ENCODE measurements at places on chromosomes 2 and 18.

DNA sequence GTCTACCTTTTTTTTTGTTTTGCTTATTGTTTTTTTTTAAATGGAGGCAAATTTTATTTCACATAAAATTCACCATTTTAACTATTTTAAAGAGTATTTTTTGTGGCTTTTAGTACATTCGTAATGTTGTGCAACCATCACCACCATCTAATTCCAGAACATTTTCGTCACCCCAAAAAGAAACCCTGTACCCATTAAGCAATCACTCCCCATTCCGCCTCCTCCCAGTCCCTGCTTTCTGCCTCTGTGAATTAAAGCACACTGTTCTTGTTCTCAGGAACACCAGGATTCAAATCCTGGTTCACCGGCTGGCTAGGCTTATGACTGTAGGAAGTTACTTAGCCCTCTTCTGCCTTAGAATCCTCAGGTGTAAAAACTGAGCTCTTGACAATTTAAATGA, 36.9 kb upstream of the EPAS1 start:
- no peak for DNase-seq

DNA sequence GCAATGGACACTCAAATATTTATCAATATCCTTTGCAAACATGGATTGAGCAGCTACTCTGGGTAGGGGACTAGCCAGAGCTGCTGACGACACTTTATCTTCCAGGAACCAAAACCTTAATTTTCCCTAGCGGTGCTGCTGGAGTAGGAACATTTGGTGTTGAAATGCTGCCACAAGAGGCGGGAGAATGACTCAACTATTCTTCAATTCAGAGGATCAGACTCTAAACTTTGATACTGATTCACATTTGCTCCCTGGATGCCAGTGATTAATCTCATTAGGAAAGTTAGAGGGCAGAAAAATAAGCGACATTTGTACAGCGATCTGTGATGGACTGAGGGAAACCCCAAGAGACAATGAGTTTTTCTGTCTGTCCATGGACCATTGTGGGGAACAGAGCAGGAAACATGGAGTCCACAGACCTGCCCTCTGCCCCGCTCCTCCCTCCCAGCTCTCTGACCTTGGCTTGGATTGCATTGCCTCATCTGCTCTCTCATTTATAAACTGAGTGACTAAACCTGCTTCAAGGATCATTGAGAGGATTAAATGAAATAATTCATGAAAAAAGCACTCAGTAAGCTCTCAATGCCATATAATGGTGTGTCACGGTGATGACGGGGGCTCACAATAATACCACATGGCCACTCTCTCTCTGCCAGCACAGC, 12.6 kb upstream of the EPB41L3 start:
- DNase-seq: no peak

DNA sequence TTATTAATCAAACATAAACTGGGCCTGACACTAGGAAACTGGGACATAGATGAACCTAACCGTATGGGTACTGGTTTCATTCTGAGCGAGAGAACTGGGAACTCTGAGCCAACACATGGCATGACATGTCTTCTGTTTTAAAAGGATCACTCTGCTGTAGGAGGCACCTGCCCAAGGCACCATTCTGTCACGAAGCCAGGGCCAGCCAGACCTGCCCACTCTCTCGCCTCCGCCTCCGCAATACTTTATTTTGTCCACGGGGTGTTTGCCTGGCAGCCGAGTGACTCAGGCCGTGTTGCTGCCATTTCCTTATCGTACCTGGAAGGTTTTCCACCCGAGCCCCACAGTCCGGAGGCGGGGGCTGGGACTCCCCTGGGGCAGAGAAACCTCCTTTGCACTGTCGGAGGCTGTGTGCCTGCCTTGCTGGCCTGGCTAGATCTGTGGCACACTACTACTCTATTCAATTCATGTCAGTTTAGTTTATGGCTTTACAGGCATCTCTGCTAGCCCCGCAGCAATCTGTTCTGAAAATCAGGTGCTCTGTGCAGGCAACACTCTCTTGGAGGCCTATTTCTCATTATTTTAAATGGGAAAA, 120.4 kb upstream of the ACKR3 start:
- no peak for DNase-seq

GRCh38 chr2:88483200-88483599, 30.7 kb upstream of the FOXI3 start:
- no peak for DNase-seq

GRCh38 chr18:58544179-58544578, 84.7 kb downstream of the ALPK2 start:
- DNase-seq: no peak

DNA sequence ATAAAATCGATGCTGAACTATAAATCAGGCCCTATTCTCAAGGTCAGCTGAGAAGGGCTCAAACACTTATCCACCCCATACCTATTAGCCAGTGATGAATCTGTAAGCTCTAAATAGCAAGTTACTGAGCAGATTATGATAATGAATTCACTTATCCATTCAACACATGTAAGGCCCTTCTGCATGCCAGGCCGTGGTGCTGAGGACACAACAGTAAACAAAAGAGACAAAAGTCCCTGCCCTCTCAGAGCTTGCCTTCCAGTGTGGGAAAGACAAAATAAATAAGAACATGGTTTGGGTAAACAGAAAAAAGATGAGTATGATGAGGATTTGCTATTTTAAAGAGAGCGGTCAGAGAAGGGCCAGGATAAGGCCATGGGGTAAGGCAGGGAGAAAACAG, 11.7 kb downstream of the TTC32 start:
- no peak for DNase-seq

- no peak for DNase-seq
Measured at GRCh38 chr2:241399941-241400922, 44.1 kb downstream of the FARP2 start.

- DNase-seq: no peak
Measured at GRCh38 chr2:241759067-241759807, 17.4 kb upstream of the GAL3ST2 start.

- no peak for DNase-seq
Measured at GRCh38 chr2:229300790-229301189, 29.7 kb upstream of the PID1 start.

Data from NCI-H2081 treated with DMSO at 0.1 percent for 48 hours (cell line).